ENCODE measurements at places on chromosomes 4 and X.

DNA sequence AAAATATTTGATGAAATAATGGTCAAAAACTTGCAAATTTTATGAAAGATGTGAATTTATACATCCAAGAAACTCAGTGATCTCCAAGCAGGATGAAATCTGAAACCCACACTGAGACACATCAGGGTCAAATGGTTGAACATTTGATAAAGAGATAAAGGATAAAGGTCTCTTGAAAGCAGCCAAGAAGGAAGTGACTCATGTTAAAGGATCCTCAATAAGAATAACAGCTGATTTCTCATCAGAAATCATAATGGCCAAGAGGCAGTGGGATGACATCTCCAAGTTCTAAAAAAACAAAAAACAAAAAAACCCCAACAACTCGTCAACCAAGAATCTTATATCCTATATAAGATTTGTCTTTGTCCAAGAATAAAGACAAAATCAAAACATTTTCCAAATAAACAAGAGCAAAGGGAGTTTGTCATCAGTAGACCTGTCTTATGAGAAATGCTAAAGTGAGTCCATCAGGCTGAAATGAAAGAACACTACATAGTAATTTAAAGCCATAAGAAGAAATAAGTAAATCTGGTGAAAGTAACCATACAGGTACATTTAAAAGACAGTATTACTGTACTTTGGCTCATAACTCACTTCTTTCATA is 121.7 kb downstream of the PDS5A start:
- DNase-seq: no peak

GRCh38 chrX:10076765-10077164 is 80.0 kb upstream of the CLCN4 start:
- no peak for DNase-seq

- DNase-seq: no peak
These were observed 1354.3 kb upstream of the DIAPH2 start for GRCh38 chrX:95330292-95330691.

- DNase-seq: no peak
These were observed 133.7 kb downstream of the SOWAHB start for GRCh38 chr4:76764251-76764650.

- peak; percentile 88 for DNase-seq
These were observed 21.7 kb upstream of the CD38 start for GRCh38 chr4:15756361-15756861.
